ENCODE measurements at places on chromosomes 16 and 17. TPM values are rescaled to one million over a fixed set of nuclear protein-coding genes. Genes with fewer than 3 reads are reported as not detected.

DNA sequence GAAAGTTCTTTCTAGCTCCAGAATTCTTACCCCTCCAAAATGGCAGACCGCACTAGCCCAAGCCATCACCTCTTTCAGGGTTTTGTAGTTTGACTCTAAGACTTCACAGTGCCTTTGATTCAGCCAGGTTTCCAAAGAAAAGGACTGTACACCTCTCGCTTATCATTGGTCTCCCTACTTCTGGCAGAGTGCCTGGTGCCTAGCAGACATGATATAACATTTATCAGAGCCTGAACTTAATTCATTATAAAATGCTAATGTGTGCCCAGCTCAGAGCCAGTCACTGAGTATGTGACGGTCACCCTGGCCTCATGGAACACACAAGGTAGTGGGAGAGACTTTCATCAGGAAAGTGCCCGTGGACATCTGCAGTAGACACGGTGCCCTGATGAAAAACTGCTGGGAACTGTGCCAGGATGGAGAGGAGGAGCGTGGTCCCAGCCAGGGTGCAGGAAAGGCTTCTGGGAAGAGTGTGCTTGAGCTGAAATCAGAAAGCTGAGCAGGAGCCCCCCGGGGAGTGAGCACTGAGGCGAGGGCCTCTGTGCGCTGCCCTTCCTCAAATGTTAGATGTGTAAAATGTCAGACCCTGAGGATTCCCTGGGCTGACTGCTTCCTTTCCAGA is 34.3 kb upstream of the LGALS9 start:
- DNase-seq, result no peak

UBE2O gene
- total RNA-seq, result 36.8 TPM

HOXB7 gene
- 23.2 TPM for total RNA-seq

GRCh38 chr17:67613961-67614360 is 103.8 kb upstream of the NOL11 start:
- no peak for DNase-seq

GRCh38 chr17:82788206-82789001 is 36.5 kb downstream of the TBCD start:
- no peak for DNase-seq

DNA sequence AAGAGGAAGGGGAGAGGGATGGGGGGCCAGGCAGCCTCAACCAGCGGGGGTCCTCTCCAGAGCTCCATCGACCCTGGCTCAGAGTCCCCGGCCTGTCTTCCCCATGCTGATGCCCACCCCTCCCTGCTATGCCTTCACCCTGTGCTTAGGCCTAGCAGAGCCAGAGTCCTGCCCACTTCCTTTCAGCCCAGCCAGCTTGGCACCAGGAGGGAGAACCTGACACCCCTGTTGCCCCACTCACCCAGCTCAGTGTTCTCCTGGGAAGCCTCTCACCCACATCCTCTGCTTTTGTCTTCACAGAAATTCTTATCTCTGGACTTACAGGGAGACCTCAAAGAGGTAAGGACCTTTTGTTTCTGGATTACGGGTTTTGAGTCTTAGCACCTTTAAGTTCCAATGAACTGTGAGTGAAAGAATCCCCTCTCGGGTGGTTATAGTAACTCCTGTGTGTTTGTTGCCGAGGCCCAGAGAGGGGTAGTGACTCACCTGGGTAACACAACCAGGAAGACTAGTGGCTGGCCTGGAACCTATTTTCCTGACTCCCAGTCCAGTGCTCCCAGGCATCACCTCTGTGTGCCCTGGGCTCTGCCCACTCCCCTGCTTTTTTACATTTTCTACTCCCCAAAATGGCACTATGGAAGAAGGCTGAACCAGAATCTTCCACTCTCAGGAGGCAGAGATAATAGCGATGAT is 53.3 kb downstream of the CES1 start:
- DNase-seq, result no peak

DNA sequence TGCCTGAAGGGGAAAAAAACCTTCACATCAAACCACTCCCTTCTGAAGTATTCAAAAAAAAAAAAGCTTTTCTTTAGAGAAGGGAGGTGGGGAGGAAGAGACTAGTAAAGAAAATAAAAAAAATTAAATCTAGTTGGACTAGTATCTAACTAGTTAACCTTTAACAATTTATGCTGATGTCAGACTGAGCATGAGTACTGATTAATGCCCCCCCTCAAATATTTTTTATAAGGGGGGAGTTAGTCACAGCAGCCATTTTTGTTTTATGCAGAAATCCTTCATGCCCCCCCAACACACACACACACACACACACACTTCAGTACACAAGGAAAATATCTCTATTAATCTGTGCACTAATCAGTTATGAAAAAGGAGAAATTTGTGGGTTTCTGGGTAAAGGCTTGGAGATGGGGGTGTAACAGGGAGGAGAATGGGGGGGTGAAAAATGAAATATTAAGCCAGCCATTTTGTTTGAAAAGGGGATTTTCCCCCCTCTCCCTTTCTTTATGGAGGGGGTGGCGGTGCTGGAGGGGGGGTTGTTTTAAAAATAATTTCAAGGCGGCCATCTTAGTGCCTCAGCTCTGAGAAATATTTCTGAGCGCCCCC is 4.7 kb upstream of the CHD3 start:
- peak; percentile 57 for DNase-seq

GRCh38 chr17:49596613-49597244 is 21.1 kb downstream of the NXPH3 start:
- no peak for DNase-seq

GRCh38 chr16:55737966-55738365 is 82.2 kb downstream of the SLC6A2 start:
- DNase-seq, result no peak

GRCh38 chr16:74773446-74774222 is 986 bp downstream of the FA2H start:
- no peak for DNase-seq

DNA sequence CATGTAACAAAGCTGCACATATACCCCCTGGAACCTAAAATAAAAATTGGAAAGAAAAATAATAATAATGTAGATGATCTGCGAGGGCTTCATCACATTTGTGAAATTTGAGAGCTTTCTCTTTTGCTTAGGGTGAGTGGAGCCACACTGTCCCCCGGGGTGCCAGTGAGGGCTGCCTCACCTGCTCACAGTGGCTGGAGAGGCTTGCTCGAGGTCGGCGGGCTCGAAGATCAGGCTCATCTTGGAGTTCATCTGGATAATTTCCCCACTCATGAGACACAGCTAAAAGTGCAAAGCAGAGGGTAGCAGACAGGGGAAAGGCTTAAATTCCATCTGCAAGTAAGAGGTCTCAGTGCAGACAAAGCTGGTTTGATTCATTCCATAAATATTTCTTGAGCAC is 123.8 kb downstream of the DNAH3 start:
- DNase-seq, result no peak

- peak; percentile 73 for DNase-seq
Observed at GRCh38 chr17:78947235-78948149, 22.3 kb upstream of the TIMP2 start.

GRCh38 chr17:42459801-42460281 is 1.2 kb downstream of the ATP6V0A1 start:
- DNase-seq, result peak; percentile 85

CXCL16 gene
- 48.6 TPM for total RNA-seq

GRCh38 chr17:60398227-60398959 is 6.5 kb upstream of the USP32 start:
- no peak for DNase-seq

DNA sequence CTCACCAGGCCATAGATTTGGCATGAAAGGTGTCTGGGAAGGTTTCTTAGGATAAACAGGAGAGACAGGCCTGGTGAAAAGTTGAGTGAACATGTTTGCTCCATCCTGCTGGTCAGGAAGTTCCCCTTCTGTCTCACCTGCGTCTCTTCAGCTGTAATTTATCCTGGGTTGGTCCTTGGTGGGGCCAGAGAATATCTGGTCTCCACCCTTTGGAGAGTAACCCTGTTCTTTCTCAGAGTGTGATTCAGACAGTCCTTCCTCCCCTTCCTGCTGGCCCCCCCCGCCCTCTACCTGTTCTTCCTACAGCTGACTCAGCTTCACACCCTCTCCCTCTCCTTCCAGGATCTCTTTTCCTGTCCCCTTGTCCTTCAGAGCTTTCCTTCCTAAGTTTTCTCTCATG is 17.1 kb downstream of the MINK1 start:
- DNase-seq, result peak; percentile 29

GP1BA gene
- not detected for total RNA-seq

DNA sequence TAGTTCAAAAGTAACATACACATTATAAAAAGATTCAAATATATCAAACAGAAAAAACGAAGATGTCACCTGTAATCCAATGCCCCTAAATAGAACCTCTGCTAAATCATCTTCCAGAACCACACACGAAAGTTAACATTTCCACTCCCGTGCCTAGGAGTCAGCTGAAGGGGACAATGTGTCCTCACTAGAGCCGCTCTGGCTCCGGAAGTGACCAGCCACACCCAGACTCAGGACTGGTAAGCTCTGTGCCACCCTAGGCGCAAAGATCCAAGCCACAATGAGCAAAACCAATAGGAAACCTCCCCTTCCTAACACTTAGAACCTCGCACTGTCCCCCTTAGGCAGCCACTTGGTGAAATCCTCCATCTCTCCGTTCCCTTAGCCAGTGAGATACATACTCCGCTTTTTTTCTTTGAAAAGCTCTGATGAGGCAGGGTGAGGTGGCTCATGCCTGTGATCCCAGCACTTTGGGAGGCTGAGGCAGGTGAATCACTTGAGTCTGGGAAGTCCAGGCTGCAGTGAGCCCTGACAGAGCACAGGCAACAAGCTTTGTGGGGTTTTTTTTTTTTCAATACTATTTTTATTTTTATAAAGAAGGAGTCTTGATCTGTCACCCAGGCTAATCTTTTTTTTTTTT is 11.8 kb downstream of the CTRB1 start:
- no peak for DNase-seq

DNA sequence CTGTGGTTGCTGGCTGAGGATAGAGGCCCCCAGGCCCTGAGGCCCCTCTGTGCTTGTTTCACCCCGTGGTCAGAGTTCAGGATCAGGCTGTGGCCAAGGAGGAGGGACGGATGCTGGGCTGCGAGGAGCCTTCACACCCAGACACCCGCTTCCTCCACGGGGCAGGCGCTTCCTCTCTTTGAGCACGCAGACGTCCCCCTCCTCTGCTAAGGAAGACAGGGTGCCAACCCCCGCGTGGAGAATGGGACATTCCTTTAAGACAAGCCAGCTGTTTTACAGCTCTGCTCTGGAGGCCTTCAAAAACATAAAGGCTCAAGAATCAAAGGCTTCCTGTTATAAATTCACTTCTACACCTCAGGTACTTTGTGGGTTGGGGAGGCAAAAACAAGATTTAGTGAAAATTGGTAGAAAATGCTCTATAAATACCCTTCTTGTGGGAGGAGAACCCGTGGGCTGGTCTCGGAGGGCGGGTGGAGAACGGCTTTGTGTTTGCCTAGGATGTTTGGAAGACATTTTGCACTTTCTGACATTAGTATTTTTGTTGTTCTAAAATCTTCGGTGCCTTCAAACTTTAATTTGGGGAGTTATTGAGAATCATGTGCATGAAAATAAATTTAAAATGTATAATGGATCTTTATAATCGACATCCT is 60.8 kb upstream of the FOXF1 start:
- no peak for DNase-seq

GRCh38 chr16:75415169-75415905 is 18.0 kb downstream of the CFDP1 start:
- no peak for DNase-seq

DNA sequence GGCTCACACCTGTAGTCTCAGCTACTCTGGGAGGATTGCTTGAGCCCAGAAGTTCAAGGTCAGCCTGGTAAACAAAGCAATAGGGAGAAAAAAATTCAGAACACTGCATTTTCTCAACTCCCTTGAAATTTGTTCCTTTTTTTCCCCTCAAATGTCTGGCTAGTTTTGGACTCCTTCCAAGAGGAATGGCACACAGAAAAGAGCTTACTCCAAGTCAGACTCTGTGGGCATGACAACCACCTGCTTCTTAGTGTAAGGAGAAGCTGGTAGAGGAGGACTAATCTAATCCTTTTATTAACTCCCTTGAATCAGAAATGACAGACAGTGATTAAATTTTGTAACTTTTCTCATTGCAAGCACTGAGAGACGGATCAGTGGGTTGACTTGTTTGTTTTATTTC is 27.9 kb upstream of the HYDIN start:
- no peak for DNase-seq

DNA sequence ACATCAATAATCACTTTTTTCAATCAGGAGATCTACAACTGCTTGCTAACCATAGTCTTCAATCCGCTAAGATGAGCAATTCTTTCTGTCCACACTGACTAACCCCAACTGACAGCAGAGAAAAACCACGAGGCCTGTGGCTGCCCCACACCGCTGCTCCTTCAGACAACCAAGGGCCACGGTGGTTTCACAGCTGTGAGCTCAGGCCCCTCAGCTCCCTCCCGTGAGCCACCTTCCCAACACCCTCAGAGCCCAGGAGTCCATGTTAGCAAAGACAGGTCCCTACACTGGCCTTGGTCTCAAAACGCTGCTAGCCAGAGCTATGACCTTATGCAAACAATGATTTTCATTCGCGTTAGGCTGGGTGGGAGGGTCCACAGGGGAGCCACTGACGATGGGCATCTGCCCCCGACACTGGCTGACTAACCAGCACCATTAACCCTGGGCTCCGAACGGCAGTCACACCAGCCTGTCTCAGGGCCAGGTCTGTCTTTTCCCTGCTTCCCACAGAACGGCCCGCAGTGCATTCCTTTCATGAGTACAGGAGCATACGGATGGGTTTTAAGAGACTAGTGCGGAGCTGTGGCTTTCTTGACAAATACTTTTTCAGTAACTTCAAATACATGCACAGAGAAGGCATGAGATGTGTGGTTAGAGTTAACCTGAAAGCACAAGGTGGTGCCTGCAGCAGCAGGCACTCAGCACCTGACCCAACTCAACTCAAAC is 67.3 kb downstream of the ANKRD11 start:
- DNase-seq, result peak; percentile 82

- no peak for DNase-seq
Observed at GRCh38 chr16:49833796-49834530, 21.9 kb downstream of the ZNF423 start.

RND2 gene
- total RNA-seq, result 0.65 TPM

DNA sequence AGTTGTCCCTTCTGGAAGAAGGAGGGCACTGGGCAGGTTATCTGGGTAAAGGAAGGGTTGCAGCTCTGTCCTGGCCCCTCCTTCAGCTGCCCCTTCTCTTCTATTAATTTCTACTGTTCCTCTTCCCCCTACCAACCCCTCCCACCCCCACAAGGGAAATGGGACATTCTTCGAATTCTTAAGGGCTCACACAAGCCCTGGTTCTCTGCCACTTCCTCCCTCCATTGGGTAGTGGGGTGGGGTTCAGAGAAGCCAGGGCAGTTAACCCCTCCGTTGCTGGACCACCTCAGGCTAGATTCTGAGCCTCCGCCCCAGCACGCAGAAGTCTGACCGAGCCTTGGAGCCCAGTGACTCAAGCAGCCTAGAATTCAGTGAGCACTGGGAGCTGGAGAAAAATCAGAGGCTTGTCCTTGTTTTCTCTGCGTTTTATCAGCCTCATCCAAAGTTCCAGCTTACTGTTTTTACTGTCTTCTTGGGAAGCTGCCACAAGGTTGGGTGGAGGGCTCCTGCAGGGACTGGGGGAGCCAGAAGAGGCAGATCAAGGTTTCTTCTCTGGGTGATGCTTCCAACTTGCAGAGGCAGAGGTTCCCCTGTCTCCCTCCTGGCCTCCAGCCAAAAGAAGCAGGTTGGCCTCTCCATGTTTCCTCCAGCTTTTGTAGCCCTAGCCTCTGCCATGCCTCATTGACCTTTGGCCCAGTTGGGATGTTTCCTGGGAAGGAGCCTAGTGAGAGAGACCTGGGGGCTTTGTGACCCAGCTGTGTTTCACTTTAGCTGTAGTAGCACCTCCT is 10.2 kb downstream of the LASP1 start:
- DNase-seq, result peak; percentile 86

HOXB9 gene
- 49.2 TPM for total RNA-seq

Measured in renal cortical epithelial cell (primary cell).